ENCODE measurements at places on chromosomes 4 and X. TPM values are rescaled to one million over a fixed set of nuclear protein-coding genes. Genes with fewer than 3 reads are reported as not detected.

GRCh38 chrX:24741330-24741729 is 47.6 kb downstream of the POLA1 start:
- DNase-seq = no peak

- DNase-seq = peak; percentile 38
These were observed 31.6 kb upstream of the MRFAP1 start for GRCh38 chr4:6608758-6609414.

GRCh38 chr4:114088481-114088880 is 109.0 kb upstream of the ARSJ start:
- no peak for DNase-seq

DNA sequence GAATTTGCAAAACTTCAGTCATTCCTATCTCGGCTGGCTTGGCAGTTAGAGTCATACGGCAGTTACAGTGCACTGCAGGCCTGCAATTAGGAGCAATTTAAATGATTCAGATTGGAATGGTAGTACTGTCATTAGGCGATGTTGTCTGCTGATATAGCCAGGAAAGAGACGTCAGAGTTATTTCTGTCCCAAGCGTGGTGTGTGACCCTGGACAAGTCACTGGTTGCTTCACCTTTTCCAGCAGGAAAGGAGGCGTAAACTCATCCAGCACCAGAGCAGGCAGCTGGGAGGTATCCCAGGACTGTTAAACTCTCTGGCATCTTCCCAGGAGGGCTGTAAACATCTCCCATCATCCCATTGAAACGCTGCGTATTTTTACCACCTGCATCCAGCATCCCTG is 836 bp upstream of the LNX1 start:
- no peak for DNase-seq

Gene NLGN4X
- 66.9 TPM for total RNA-seq

Gene HEPH
- total RNA-seq = 31.7 TPM

DNA sequence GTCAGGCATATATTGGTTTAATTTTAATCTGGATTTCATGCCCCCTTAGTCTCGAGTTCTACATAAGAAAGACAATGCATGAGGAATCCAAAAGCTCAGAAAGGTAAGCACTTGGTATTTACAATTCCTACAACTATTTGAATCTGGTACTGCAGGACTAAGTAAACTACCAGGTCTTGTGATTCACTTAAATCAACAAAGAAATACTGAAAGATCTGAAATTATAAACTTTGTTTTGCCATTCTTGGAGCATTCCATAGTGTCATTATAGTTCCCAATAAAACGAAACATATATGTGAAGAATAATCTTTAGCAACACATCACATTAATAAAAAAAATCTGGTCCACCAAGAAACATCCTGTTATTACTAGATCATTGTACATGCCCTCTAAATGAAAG is 482.3 kb downstream of the ANKRD50 start:
- no peak for DNase-seq

DNA sequence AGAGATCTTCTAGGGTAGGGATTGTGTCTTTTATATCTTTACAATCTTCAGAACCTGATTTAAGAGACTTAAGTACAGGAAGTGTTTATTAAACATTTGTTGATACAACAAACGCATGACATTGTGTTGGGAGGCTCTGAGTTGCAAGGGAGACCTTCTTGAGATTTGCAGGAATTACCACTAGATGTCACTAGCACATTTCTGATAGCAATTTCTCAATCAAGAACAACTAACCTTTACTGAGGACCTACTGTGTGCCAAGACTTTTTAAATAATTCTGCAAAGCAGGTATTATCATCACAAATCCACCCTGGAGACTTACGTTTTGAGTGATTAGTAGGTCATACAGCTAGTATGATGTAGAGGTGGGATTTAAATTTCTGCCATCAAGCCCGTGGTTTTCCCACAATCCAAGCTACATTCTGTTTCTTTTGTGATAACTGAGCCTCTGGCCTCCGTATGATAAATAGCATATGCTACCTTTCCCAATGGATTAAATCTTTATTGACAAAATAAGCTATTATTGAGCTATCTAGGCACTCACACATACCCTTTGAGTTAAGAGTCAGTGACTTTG is 986.0 kb downstream of the CCSER1 start:
- no peak for DNase-seq

DNA sequence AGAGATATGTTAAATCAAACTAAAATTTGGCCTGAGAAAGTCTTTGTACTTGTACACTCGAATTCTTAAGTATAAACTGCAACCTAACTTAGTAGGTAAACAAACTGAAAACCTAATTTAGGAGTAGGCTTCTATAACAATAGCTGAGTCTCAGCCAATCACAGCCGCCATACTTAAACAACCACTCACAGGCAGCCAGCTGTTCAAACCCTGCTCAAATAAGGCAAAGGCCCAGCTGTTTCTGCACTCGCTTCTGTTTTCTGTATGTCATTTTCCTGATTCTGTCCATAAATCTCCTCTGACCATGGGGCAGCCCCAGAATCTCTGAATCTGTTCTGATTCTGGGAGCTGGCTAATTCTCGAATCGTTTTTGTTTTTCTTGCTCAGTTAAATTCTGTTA is 7.8 kb upstream of the PLS3 start:
- DNase-seq = no peak

DNA sequence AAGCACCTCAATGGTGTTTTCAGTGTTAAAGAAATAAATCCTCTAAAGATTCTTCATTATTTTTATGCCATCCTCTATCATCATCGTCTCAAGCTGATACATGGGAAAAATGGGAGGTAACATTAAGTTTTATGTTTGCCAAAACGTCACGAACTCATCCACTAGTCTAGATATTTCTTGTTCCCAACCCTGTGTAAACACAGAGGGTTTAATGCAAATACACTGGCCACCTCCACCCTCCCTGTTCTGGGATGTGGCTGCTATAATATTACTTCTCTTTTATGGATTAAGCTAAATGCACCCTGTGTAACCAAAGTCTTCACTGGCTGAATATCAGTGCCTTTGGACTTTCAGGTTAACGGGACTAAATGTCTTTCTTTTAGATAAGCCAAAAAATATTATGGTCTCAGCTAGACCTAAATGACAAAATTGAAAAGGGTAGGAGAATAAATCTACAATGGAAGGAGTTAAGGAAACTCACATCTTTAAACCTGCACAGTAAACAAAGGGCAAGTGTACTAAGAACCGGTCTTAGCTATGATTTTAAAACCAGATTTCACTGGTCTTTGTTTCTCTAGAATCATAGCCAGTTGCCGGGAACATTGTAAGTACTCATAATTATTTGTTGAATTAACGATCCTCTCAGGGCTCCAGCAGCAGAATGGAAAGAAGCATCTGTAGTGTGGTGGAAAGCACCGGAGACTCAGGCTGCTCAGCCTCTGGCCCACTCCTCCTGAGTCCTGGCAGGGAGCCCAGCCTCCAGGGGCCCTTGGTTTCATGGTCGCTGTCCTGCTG is 103.5 kb upstream of the NOCT start:
- DNase-seq = no peak

GRCh38 chrX:154037754-154038153 is 18.1 kb upstream of the IRAK1 start:
- no peak for DNase-seq

DNA sequence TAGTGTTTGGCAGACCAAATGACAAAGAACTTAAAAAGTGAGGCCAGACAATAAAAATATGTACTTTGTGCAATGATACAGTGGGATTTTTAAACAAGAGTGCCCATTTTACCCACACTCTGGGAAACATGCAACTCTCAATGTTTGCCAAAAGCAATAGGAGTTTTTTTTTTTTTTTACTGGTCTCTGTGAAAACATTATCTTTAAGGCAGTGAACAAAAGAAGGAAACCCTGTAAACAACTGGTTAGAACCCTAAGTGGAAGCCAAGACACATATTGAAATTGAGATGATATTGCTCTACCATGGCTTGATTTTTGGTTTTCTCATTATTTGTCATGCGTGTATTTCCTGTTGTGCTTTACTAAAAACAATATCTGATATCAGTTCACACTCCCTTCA is 67.2 kb upstream of the PPP3CA start:
- no peak for DNase-seq

GRCh38 chr4:87521757-87522374 is 7.3 kb downstream of the SPARCL1 start:
- DNase-seq = no peak

Gene MCTS1
- 22.8 TPM for total RNA-seq

DNA sequence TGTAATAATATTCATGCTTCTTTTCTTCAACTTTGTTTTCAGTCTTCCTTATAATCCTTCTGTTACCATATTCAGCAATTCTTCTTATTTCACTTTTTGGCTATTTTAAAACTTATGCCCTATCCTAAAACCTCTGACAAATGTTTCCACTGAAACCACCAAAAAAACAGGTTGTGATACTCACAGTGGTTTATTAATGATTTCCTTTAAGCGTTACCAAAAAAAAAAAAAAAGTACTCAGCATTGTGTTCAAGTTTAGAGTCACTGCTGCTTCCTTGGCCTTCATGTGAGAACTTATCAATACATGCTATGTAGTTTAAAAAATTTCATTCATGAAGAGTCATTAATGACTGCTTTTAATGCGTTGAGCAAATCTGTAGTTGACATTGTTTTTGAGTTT is 35.4 kb upstream of the UGT2A3 start:
- DNase-seq = no peak

Gene IL21
- total RNA-seq = not detected

- DNase-seq = no peak
These were observed 327.9 kb upstream of the VCX start for GRCh38 chrX:7514871-7515599.

Gene L1CAM
- total RNA-seq = 55.2 TPM
